ENCODE measurements at places on chromosomes 11 and 22.

GRCh38 chr11:2655834-2656622 lies 43.8 kb downstream of the KCNQ1OT1 start:
- no peaks in the 10 kb centered on the region for H3K4me1 ChIP-seq
- no peak overlapping the region for H3K27ac ChIP-seq
- no peak for DNase-seq
- H3K36me3 ChIP-seq, result no peaks in the 10 kb centered on the region
- no peaks in the 10 kb centered on the region for H3K27me3 ChIP-seq
- no peak overlapping the region for H3K4me3 ChIP-seq

DNA sequence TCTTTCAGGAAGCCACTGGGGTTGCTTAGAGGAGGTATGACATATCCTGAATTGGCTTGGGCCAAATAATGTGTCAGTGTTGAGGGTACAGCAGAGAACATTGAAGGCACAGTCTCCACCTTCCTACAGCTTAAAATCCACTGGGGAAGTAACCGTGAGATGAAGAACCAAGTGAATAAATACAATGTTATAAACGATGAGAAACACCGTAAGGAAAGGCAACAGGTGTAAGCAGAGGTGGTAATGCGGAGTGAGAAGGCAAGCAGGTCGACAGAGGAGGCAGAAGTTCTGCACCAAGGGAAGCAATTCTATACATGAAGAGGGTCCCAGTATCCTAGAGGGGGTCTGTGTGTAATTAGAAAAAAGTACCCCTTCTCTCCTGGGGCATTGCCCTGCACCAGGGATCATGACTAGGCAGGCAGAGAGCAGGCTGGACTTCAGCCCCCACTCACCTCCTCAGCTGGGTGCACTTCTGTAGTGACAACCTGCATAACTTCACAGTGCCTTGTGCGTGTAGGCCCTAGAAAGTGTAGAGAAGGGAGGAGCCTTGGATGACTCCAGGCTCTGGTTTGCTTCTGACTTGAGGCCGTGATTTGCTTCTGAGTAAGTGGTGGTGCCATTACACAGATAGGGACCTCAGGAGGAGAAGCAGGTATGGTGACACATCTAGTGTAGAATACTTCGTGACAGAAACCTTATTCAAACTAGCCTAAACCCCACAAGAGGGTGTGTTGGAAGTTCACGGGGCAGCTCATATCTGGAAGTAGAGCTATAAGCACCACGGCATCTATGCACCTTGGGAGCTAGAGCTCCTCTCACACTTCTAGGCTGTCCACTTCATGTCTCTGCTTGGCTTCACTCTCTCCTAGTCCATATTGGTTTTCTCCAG lies 4.9 kb downstream of the MYOD1 start:
- H3K27me3 ChIP-seq, result peaks cover 61% of the 10 kb centered on the region
- no peaks in the 10 kb centered on the region for H3K36me3 ChIP-seq
- H3K4me3 ChIP-seq, result no peak overlapping the region

GRCh38 chr11:4459500-4459899 lies 10.4 kb downstream of the OR52K2 start:
- H3K4me1 ChIP-seq, result peaks cover 13% of the 10 kb centered on the region
- no peaks in the 10 kb centered on the region for H3K36me3 ChIP-seq
- peak overlapping the region; percentile 0 for H3K27ac ChIP-seq

DNA sequence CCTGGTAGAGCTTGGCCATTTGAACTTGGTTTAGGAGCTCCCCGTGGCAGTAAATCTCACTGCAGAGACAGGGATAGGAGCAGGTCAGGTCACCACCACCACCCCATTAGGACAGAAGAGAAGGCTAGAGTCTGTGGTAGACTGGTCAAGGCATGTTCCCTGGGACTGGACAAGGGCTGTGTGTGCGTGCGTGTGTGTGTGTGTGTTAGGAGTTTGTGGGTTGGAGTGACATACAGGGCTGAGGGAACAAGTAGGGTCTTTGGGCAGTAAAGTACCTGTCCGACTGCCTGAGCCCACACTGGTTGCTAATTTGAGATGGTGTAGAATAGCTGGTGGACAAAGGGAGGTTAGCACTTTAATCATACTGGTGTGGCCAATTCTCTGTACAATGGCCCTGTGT lies 16.1 kb downstream of the TREH start:
- no peak for DNase-seq
- H3K4me1 ChIP-seq, result peaks cover 14% of the 10 kb centered on the region
- H3K27me3 ChIP-seq, result no peaks in the 10 kb centered on the region

DNA sequence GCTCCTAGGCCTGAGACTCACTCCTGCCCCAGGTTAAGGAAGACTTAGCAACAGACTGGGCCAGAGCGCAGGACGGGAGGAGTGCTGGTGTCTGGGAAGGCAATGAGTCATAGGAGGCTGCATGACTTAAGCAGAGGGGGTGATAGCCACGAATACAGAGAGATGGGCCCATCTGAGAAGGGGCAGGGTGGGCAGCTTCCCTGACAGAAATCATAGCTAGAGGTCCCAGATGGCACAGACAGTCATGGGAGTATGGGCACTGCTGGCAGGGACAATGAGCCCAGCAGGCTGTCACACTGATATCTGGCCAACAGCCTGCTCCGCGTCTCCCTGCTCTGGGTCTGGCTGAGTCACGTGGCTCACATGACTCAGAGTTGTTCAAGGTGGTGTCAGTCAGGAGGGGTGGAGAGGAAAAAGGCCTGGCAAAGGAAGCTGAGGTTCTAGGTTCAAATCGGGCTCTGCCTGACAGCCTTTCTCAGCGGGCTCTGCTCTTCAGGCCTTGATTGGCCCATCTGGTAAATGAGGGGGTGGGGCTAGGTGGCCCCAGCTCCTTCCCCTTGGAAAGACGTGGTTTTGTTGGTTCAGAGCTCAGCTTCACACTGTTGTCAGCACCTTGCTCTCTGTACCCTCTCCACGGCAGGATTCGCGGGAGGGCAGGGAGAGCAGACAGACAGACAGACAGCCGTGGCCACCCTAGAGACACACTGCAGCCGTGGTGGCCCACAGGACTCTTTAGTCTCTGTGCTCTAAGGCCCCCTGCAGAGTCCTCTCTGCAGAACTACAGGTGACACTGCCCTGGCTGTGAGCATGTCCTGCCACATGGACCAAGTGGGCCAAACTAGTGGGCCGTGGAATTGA lies 47.8 kb downstream of the DBX1 start:
- H3K4me1 ChIP-seq, result peaks cover 21% of the 10 kb centered on the region
- H3K27me3 ChIP-seq, result no peaks in the 10 kb centered on the region
- DNase-seq, result no peak

GRCh38 chr22:44450503-44450902 lies 47.5 kb downstream of the RTL6 start:
- no peaks in the 10 kb centered on the region for H3K27me3 ChIP-seq
- no peaks in the 10 kb centered on the region for H3K4me1 ChIP-seq
- DNase-seq, result no peak
- no peaks in the 10 kb centered on the region for H3K36me3 ChIP-seq
- no peak overlapping the region for H3K27ac ChIP-seq

GRCh38 chr11:69075421-69076128 lies 26.8 kb downstream of the TPCN2 start:
- H3K4me3 ChIP-seq, result no peak overlapping the region
- peak overlapping the region; percentile 18 for H3K27ac ChIP-seq
- peaks cover 69% of the 10 kb centered on the region for H3K36me3 ChIP-seq
- H3K4me1 ChIP-seq, result peaks cover 8% of the 10 kb centered on the region

Data from lower lobe of right lung (tissue), 2 donors.